NT2/D1 (cell line): ENCODE measurements at places on chromosomes 12 and 14.

DNA sequence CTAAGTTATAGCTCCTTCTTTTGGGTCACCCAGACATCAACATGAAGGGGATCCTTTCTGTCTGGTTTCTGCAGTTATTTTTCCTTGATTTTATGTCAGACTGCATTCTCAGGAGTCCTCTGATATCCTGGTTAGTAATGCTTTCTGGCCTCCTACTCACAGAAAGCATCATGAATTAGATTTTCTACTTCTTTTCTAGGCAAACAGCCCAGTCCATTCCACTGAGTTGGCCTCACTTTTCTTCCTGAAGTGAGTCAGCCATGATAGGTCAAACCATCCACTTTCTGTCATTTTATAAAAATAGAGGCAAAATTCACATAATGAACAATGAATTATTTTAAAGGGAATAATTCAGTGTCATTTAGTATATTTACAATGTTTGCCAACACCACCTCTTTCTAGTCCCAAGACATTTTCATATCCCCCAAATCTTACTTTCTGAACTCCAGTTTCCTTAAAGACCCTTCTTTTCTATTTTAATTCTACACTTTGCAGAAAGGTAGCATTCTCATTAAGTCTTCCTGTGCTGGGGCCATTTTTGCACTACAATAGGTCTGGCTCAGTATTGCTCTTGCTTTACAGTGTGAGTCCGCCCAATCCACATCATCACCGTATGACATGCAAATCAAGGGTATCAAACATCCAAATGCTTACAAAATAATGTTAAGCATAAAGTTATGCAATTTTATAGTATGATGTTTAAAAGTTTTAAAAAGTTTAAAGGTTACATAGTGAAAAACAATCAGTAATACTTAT lies 95.1 kb downstream of the UNC79 start:
- DNase-seq, result no peak

GRCh38 chr14:34275078-34275477 lies 187.0 kb downstream of the SPTSSA start:
- DNase-seq, result no peak

DNA sequence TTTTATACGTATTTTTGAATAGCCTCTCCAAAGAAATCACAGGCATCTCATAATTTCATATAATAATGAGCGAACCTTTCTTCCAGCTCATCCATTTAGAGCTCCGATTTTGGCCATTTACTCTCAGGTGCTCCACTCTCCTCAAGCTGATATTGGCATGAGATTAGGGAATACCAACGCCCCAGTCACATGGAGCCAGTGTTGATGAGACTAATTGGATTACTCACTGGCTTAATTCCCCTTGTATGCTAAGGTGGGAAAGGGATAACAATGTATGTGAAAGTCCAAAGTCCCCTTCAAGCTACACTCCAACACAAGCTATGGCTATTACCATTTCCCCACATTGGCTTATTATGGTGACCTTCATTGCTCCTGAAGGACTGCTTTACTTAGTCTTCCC lies 76.6 kb upstream of the NAV3 start:
- DNase-seq, result no peak

GRCh38 chr12:55073043-55074022 lies 52.9 kb upstream of the OR9K2 start:
- DNase-seq, result peak; percentile 84

GRCh38 chr12:65121049-65121955 lies at the start of gene WIF1:
Gene WIF1 (minus strand): TSS chr12:65121305. CDS start chr12:65121191, 114 bp downstream.
- DNase-seq, result peak; percentile 52

- no peak for DNase-seq
Observed at GRCh38 chr14:94129758-94130414, 482 bp upstream of the IFI27L2 start.

GRCh38 chr14:91681893-91682563 lies 49.9 kb downstream of the CATSPERB start:
- DNase-seq, result no peak
